ENCODE measurements at places on chromosomes 7 and 10. TPM values are rescaled to one million over a fixed set of nuclear protein-coding genes. Genes with fewer than 3 reads are reported as not detected.

Gene GIMAP6
- total RNA-seq, result 10.9 TPM

GRCh38 chr10:11197878-11198277 lies 180.2 kb downstream of the CELF2 start:
- DNase-seq, result no peak

- no peak for DNase-seq
These were observed 8.0 kb upstream of the ZCCHC24 start for GRCh38 chr10:79453392-79453791.

- no peak for DNase-seq
These were observed 633.9 kb upstream of the MBL2 start for GRCh38 chr10:53406532-53406931.

DNA sequence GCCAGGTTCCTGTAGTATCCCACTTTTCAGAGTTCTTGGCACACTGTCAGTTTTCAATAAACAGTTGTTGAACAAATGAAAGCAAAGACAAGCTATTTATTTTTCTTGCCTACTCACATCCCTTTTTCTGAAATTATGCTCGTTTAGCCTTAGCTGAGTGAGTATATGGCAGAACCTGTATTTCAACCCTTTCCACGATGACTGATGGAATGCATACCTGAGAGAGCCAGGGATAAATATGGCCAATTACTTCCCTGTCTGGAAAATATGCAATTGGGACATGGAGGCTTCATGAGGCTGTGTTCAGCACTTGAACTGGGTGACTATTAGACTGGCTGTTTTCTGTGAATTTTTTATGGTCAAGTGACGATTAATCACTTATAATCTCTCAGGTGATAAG lies 144.5 kb upstream of the POT1 start:
- DNase-seq, result no peak
